ENCODE measurements at places on chromosomes 2 and 18.

- no peak for DNase-seq
Observed at GRCh38 chr2:10530607-10531239, 82.6 kb upstream of the ODC1 start.

DNA sequence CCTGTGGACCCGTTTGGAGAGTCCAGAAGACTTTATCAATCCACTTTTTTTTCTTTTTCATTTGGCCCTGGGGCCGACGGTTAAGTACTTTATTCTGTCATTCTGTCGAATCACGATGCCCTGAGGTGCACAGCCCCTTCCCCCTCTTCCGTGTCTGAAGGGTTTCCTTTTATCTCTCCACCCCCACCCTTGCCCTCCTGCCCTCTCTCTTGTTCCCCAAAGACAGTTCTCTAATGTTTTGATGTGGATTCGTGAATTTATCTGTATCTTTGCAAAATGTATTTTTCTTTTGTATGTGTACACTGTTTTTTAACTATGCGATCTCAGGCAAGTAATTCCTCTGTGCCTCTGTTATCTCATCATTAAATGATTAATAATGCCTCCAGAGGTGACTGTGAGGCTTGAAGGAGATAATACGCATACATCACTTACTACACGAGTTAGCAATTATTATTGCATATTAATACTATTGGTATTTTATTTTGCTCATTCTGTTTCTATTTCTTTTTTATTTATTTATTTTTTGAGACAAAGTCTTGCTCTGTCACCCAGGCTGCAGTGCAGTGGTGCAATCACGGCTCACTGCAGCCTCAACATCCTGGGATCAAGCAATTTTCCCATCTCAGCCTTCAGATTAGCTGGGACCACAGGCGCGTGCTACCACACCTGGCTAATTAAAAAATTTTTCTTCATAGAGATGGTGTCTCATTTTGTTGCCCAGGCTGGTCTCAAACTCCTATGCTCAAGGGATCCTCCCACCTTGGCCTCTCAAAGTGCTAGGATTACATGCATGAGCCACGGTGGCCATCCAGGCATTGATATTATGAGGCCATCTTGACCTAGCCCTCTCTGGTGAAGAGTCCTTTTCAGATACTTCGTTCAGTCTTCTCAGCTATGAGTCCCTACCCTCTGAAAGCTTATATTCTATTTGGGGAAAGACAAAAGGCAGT lies 1.4 kb upstream of the CASP8 start:
- no peak for DNase-seq

DNA sequence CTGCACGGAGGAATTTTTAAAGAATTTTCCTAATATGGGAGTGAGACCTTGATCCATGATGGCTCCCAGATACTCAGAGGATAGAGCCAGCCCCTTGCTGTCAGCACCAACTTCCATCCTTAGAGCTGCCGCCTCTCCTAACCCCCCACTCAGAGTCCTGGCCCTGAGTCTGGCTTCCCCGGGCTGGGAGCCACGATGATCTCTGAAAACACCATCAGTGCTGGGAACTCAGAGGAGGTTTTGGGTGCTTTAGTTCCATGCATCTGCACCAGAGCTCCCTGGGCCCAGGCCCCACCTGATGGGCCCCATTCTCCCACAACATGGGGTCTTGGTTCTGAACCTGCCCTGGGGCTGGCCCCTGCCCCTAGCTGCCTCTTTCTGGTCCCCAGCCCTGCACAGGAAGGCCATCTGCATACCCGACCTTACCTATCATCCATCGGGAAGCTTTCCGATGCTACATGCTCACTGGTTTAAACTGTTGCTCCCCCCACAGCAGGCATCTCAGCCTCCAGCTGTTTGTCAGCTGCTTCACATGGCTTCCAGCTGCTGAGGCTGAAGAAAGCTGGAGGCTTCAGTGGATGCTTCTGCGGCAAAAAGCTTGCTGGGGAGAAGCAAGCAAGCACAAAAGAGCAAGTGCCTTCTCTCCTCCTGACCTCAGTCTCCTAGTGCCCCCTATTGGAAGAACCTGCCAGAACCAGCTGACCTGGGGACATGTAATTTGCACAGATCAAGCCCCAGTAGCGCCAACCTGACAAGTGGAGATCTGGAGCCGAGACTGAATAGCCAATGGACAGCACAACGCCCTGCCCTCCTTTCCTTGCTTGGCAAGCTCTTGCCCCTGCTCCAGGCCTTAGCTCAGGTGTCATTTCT lies 24.2 kb upstream of the RHOB start:
- peak; percentile 34 for DNase-seq

- peak; percentile 42 for DNase-seq
Observed at GRCh38 chr2:171404261-171404660, 29.5 kb downstream of the METTL8 start.

- peak; percentile 13 for DNase-seq
Observed at GRCh38 chr2:171923206-171923605, 945 bp downstream of the HAT1 start.

DNA sequence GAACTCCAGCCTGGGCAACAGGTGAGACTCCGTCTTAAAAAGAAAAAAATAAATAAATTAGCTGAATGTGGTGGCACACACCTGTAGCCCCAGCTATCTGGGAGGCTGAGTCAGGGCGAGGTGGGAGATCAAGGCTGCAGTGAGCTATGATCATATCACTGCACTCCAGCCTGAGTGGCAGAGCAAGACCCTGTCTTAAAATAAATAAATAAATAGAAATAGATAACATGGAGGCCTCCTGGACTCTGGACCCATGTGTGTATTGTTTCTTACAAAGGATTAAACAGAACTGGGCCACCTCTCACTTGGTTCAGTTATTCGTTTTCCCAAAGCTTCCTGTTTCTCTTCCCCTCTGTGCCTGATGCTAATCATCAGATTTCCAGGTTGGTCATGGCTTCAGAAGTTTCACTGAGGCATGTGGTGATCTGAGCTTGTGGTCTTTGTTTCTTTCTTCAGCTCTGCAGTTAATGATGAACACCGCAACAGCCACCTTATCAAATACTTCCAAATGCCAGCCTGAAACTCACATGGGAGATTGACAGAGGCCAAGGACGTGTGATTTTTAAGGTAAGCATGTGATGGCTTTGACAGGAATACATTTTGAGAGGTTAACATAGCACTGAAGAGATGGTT lies 83.3 kb upstream of the MAP4K4 start:
- no peak for DNase-seq

GRCh38 chr2:19987936-19988335 lies 2.0 kb downstream of the WDR35 start:
- DNase-seq: no peak

GRCh38 chr18:78731016-78731397 lies 248.6 kb upstream of the SALL3 start:
- no peak for DNase-seq
